ENCODE measurements at places on chromosomes 2 and 18.

GRCh38 chr2:120602251-120602650 lies 133.4 kb upstream of the GLI2 start:
- no peak for DNase-seq

- DNase-seq: no peak
These were observed 138.7 kb upstream of the PID1 start for GRCh38 chr2:229409751-229410181.

DNA sequence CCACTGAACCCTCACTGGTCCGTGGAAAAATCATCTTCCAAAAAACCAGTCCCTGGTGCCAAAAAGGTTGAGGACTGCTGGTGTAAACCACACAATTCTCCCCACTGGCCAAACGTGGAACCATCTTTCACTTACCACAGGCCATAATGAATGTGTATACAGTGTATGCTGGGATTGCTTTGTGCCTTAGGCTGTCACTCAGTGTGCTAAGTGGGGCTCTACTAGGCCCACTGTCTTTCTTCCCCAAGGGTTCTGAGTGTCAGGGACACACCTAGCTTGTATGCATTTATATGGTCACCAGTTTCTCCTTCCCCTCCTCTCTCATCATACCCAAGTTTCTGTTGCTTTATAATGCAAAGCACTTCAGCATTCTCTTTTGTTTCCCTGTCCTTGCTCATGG lies 27.2 kb downstream of the SCYGR8 start:
- DNase-seq: no peak

GRCh38 chr18:8776013-8776943 lies 70.9 kb downstream of the MTCL1 start:
- DNase-seq: no peak

GRCh38 chr18:35516789-35517188 lies 19.0 kb upstream of the INO80C start:
- no peak for DNase-seq

DNA sequence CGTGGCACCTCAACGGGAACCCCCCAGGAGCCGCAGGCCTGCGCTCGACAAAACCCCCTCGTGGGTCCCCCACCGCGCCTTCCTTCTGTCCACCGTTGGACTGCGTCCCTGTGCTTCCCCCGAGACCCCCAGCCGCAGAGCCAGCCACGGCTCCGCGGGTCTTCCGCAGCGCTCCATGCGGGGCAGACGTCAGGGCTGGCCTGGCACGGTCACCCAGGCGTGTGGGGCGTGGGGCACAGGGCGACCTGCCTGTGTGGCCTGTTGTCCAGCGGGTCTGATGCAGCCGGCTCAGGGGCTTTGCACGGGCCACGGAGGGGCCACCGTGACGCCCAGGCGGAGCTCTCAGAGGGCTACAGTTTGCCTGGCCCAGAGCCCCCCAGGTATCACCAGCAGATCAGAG lies 11.0 kb downstream of the NFATC1 start:
- DNase-seq: no peak

DNA sequence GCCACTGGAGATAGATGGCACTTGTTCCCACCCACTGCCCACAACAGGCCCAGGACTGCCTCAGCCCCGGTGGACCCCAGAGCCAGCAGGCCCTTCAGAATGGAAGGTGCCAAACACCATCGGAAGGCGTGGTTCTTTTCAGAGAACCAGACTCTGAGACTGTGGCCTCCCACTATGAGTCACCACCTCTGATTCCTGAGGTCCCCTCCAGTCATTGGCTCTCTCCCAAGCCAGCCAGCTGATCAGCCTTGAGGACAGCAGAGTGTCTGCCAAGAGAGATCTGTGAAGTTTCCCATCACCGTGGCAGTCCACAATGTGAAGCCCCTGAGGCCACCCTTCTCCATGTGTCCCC lies 10.4 kb upstream of the MAP3K2 start:
- peak; percentile 45 for DNase-seq

DNA sequence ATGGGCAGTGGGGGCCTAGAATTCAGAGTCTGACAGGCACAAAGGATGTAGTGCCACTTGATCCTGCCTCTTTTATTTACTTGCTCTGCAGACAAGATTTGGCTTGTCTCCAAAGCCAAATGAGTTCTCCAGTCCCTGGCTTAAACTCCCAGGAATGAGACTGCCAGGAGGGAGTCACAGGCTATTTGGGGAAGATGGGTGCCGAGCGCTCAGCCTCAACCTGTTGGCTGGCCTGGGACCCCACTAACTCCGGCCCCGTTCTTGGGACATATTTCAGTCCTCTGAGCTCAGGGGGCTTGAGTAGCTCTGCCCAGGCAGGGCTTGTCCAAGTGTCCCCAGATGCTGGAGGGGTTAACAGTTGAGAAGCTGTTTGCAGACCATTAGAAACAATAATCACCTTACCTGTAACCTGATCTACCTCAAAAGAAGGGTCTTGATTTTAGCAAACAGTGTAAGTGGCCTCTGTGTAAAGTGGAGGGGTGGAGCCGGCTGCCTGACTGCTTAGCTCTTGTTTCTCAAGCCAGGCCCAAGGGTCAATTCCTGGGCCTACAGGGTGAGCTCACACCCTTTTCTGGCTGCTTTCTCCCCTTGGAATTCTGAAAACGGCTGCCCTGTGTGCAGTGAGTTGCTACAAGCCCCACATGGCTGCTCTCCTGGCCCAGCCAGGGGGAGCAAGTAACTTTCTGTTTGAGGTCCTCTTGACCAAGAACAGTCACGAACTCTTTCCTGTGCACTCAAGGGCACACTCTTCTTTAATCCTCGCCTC lies 27.1 kb upstream of the FZD5 start:
- DNase-seq: no peak

GRCh38 chr2:199459286-199460100 lies 1.8 kb upstream of the SATB2 start:
- DNase-seq: no peak

DNA sequence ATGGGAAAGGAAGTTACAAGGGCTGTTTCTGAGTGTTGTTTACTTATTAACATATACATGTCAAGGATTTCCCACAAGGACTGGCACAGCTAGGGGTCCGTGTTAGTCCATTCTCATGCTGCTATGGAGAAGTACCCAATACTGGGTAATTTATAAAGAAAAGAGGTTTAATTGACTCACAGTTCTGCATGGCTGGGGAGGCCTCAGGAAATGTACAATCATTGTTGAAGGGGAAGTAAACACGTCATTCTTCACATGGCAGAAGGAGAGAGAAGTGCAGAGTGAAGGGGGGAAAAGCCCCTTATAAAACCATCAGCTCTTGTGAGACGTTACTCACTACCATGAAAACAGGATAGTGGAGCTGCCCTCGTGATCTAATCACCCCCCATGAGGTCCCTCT lies 128.9 kb upstream of the CELF4 start:
- DNase-seq: no peak

DNA sequence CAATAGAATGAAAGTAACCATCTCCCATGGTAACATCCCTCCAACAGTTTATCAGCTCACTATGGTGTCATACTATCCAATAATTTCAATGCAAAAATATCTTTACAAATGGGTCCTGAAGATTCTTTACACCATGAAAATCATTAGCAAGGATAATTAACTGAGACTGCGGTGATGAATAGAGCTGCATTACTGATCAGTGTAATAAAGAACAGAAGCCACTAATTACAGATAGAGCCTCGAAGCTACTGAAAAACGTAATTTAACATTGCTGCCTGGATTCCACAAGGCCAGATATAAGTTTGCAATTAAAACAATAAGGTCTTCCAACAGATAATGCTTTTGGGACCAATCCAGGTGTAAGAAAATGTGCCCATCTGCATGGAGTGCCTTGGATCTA lies 1245.8 kb upstream of the SLC39A10 start:
- no peak for DNase-seq

GRCh38 chr2:179005976-179006375 lies 44.0 kb downstream of the CCDC141 start:
- no peak for DNase-seq

DNA sequence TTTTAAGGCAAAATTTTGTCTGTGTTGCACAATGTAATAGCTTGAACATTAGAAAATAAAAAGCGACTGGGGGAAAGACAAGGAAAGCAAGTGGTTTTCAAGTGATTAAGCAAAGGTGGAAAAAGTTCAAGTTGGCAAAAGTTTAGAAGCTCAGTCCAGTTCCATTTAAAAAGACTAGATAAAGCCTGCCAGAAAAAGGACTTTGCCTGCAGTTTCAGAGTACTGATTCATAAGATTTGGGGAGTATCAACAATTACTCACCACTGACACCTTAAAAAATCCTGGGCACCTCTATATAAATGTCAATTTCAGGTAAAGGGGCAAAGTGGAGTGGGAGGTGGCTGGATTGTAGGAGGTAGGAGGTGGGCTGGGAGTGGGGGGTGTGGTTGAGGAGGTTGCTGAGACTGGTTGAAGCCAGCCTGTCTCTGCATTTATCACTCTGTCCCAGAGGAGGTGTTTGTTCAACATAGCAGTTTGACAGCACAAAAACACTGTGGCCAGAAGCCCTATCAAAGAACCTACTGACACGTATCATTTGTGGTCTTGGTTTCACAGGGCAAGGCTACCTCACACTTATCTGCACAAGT lies 14.6 kb downstream of the ZEB2 start:
- no peak for DNase-seq

- DNase-seq: no peak
These were observed 140.5 kb upstream of the PELI1 start for GRCh38 chr2:64284751-64285150.

DNA sequence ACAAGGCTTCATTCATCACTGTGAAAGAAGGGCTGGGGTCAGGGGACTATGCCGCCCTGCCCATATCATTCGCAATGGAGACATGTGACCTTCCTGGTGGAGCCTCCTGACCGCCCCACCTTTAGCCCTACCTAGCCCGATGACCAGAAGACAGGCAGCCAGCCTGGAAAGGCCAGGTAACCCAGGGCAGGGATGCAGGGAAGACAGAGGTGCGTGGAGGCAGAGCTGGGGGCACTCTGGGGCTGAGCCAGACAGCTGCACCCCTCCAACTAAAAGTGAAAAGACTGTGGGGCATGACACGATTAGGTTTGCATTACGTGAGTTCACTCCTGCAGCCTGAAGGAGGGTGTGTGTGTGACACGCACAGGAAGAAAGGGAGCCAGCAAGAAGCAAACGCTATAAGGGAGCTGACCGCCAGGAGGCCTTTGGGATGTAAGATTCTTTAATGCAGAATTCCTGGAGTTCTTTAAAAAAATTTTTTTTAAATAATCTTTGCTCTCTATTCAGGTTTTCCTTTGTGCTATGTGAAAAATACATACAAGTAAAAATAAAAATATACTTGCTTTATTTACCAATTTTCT lies 3.7 kb upstream of the HES6 start:
- no peak for DNase-seq

GRCh38 chr2:102094917-102095316 lies 47.6 kb upstream of the IL1R1 start:
- peak; percentile 40 for DNase-seq

- DNase-seq: no peak
These were observed 78.5 kb upstream of the PTPRM start for GRCh38 chr18:7488571-7488970.

DNA sequence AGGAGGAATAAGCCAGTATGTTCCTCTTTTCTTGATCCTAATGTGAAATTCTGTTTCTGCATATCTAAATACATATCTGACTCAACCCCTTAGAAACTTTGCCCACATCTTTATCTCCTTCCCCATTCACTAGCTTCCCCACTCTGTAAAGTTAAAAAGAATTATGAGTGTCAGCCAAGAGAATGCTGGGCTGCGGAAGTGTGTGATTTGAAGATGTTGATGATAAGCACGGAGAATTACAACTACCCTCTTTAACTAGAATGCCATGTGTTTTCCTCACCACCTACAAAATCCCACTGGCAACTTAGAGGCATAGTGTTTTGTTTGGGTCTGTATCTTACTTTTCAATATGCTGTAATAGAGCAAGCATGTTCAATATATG lies 490.4 kb upstream of the FANCL start:
- DNase-seq: no peak

GRCh38 chr2:201490291-201490690 lies 38.8 kb downstream of the STRADB start:
- no peak for DNase-seq

GRCh38 chr2:55786280-55786679 lies 92.6 kb upstream of the PNPT1 start:
- no peak for DNase-seq

- no peak for DNase-seq
These were observed 11.7 kb upstream of the C18orf63 start for GRCh38 chr18:74303936-74304335.

GRCh38 chr2:142582317-142582716 lies 295.1 kb upstream of the KYNU start:
- DNase-seq: no peak

GRCh38 chr2:181828122-181828705 lies 63.3 kb upstream of the ITPRID2 start:
- DNase-seq: no peak

DNA sequence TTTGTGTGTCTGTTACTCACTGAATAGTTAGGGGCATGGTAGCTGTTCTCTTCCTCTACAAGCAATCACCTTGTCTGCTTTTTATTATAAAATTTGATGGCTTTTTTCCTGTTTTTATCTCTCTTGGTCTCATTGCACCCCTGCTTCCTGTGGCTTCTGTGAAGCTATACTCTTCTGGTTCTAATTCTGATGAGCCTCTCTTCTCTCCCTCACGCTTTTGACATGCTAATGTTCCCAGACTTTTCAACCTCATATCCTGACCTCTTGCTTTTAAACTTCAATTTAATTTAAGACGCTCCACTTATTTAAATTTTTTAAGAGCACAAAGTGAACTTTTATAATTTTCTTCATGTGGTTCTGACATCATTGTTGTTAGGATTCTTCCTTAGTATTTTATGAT lies 361.4 kb downstream of the DLGAP1 start:
- DNase-seq: no peak

- DNase-seq: no peak
These were observed 626.6 kb downstream of the DSC3 start for GRCh38 chr18:30415903-30416302.

DNA sequence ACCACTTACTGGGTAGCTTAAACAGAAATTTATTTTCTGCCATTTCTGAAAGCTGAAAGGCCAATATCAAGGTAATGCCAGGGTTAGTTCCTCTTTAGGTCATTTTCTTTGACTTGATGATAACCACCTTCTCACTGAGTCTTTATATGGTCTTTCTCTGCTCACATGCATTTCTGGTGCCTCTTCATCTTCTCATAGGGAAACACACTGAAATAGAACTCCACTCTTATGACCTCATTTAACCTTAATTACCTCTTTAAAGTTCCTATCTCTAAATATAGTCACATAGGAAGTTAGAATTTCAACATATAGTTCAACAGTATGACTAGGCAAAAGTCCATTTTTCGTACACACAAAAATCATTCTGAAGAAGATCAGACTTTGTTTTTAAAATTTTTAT lies 616.8 kb upstream of the VRK2 start:
- no peak for DNase-seq

GRCh38 chr2:53347269-53347668 lies 420.3 kb upstream of the CHAC2 start:
- no peak for DNase-seq

DNA sequence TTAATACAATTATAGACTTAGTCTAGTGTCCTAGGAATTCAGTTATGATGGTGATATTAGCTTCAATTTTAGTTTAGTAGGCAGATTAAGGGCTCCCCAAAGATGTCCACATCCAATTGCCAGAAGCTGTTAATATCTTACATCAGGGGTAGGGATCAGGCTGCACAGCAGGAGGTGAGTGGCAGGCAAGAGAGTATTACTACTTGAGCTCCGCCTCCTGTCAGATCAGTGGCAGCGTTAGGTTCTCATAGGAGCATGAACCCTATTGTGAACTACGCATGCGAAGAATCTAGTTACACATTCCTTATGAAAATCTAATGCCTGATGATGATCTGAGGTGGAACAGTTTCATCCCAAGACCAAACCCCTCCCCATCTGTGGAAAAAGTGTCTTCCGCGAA lies 54.9 kb downstream of the NYAP2 start:
- DNase-seq: no peak

- no peak for DNase-seq
These were observed 97.8 kb upstream of the SP3 start for GRCh38 chr2:174062934-174063333.

Data from stimulated activated CD4-positive, alpha-beta T cell treated with anti-CD3 and anti-CD28 coated beads, TNF-alpha, amount 100 ng/mL, for 48 hours (primary cell).